ENCODE measurements at places on chromosomes 2 and 18.

DNA sequence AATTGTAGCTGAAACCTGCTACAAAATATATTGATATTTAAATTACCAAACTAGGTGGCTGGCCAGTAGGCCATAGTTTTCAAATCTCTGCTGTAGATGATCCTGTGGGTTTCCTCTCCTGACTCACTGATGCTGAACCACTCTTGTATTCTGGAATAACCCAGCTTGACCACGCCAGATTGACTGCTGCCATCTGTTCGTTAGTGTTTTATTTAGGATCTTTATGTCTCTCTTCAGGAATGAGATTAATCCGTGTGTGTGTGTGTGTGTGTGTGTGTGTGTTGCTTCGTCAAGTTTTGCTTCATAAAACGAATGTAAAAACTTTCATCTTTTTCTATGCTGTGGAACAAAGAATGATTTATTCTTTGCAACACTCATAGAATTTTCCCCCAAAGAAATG, 187.1 kb downstream of the DYSF start:
- no peak for DNase-seq

DNA sequence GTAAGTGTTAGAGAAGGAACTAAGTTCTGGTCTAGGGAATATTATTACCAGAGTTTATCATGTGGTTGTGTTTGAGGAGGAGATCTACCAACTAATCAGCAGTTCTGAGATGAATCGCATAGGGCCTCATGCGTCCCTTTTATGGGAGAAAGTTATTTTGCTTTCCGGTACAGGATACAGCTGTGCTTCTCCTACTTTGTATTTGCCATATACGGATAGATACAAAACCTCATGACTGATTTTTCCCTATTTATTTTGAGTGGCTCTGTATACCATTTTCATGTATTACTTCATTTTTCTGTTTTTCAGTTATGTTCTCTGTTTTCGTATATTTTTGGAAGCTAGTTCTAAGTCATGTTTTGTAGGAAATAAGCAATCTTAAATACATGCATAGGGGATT, 66.8 kb downstream of the ACSL3 start:
- DNase-seq = no peak

DNA sequence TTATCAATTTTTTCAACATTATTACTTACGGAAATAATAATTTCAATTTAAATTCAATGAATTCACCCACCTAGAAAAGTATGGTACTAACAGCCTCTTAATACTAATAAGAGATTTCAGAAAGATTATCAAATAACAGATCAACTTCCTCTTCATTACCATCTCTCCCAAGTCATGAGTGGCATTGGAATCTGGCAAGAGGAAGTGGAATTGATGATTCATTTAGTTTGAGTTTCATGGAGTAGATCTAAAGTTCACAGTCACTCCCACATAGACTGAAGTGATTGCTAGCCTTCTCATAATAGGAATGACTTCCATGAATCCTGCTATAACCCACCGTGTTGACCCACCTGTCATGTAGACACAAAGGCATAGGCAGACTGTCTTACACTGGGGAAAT, 77.7 kb upstream of the WDR75 start:
- no peak for DNase-seq

- DNase-seq = no peak
These were observed 24.4 kb upstream of the TMEM182 start for GRCh38 chr2:102737431-102737830.

DNA sequence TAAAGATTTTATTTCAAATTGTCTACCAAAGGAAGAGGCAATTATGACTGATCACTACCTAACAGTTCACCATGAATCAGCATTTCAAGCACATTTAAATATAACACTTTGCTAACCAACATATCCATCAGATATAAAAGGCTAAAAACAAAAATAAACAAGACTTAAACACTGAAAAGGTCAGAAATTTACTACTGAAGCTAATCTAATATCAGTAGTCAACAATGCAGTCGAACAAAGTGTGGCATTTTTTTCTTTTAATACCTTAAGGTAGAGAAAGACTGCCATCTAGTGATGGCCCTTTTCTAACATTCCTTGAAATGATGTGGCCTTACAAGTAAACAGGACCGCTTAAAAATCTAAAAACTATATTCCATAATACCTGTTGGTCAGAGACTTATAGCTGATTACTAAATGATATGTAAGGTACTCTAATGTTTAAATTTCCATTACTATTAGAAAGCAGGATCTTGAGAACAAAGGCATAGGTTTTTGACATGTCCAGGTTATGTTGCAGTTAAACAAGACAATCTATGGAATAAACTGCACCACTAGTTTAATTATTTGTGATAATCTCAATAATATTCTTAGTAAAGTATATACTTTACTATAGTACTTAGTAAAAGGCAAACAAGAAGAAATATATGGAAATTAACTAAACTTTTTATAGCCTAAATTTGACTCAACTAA, 80.0 kb downstream of the EXOC6B start:
- no peak for DNase-seq

- no peak for DNase-seq
These were observed 522.0 kb downstream of the MBD2 start for GRCh38 chr18:53702480-53702879.

DNA sequence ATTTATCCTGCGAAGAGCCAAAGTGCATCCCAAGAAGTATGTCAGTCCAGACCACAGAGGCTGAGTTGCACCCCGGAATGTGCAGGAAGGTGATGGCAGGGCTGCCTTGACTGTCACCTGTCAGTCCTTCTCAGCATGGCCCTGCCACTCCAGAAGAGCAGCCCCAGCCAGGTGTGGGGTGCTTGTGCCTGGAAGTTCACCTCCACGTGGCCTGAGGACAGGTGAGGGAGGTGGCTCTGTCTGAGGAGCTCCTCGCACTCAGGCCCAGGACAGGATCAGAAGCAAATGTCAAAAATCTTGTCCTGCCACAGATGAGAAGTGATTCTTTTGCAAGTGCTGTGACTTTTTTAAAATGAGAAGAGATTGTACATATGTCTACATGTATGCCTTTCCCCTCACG, 31.4 kb upstream of the B3GNT7 start:
- DNase-seq = no peak

- DNase-seq = no peak
These were observed 42.1 kb downstream of the CALCRL start for GRCh38 chr2:187405921-187406320.
